ENCODE measurements at places on chromosomes 4 and X.

DNA sequence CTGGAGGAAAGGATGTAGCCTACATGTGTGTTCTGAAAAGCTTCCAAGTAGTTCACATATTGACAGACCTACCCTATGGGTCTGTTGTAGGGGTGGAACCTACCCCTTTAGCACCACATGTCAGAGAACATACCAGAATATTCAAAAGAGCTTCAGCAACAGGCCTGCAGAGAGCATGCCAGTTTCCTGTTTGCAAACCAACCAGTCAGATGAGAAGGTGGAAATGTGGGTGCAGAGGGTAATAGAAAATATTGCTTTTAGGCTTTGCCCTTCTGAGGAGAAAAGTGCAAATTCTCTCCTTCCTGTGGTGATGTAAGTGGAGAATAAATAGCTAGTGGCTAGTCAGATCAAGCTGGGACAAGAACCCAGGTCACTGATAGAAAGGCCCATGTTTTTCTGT is 16.4 kb downstream of the INTS6L start:
- DNase-seq = no peak

DNA sequence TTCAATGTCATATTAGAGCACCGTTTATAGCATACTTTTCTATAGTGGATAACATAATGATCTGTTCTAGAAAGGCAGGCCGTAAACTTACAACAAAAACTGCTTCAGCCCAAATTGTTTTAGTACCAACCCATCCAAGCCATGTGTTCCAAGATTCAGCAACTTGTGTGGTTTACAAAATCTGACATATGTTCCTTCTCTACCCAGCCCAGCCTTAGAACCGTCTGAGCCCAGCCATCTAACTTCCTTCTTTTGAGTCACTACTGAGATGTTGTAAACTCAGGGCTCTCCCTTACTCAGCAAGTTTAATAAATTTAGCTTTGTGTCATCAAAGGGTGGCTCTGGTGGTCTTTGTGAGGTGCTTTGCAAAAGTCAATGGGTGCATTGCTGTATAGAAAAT is 32.4 kb upstream of the REPS2 start:
- DNase-seq = no peak

DNA sequence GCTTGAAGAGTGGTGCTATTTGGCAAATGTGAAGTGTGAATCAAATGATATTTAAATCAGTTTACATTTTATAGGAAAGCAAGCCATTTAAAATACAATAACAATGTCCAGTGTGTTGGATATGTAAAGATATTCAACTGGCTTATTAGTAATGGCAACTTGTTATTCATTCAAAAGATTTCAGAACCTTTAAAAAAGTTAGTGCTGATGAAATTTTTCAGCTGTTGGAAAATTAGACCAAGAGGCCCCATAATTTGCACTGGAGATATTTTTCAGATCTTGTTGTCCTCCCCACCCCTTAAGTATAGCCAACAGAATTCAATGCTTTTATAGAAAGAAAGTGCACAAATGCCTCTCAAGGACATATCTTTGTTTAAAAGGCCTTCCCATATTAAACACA is 54.6 kb downstream of the UNC5C start:
- no peak for DNase-seq

DNA sequence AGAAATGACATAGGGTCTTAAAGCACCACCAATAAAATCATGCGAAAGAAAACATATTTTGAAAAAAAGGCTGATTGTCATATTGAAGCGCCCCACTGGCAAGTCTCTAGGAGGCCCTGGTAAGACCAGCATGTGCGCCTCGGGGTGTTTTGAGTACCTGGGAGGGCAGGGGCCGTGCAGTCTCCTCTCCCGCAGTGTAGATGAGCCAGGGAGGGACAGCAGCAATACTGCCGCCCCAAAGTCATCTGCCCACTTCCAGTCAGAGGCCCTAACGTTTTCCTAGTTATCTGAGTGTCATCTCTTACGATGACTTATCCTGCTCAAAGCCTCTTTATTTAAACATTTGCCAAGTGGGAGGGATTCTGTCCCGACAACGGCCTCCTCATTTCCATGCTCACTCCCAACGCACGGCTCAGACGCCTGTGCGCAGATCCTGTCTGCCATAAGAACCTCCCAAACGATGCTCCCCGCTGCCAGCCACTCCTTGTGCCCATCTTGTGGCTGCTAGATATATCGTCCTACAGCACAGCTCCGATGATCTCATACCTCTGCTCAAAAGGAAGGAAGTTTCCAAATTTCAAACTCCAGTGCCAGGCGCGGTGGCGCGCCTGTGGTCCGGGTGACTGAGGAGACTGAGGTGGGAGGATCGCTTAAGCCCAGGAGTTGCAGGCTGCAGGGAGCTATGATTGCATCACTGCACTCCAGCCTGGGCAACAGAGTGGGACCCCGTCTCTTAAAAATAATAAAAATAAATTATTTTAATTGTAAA is 17.2 kb upstream of the SCRG1 start:
- no peak for DNase-seq

DNA sequence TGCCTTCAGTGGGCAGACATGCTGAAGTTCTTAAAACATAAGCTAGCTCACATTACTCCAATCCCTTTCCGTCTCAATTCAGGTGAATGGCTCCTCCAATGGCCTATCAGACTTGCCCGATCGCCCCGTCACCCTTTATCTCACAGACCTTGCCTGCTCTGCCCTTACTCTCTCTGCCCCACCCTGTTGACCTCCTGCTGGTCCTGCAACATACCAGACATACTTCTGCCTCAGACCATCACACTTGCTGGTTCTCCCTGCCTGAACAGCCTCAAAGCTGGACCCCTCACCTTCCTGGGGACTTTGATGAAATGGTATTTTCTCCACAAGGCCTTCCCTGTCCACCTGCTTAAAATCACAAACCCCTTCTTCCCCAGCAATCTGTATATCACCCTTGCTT is 340.1 kb upstream of the NR3C2 start:
- DNase-seq = no peak

DNA sequence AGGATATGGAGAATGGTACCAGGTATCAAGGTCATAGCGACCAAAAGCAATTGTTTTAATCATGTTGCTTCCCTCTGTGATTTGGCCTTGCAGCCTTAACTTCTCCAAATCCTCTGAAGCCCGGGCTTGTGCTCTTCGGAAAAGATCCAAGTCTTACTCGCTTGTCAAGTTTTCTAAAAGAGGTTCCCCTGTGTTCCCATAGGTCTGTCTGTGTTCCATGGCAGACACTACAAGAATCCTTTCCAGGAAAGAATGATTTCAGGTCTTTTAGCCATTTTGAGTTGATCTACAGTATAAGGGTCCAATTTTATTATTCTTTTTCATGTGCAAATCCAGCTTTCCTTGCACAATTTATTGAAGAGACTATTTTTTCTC is 710.6 kb upstream of the DIAPH2 start:
- no peak for DNase-seq

DNA sequence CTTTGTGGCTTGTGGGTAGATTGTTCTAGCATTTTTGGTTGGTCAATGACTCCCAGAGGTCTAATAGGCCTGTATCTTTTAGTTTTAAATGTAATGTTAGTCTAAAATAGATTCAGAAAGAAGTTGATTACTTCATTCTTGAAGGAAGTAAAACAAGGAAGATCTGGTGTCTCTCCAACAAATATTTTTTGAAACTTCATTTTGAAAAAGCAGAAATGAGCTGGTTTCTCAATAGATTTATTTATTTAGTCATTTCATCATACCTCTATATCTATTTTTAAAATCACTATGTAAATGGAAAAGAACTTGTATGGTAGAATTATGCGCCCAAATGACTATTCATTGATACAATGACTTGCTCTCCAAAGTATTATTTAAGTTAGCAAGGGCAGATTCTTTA is 7.2 kb downstream of the HTR2C start:
- DNase-seq = no peak

DNA sequence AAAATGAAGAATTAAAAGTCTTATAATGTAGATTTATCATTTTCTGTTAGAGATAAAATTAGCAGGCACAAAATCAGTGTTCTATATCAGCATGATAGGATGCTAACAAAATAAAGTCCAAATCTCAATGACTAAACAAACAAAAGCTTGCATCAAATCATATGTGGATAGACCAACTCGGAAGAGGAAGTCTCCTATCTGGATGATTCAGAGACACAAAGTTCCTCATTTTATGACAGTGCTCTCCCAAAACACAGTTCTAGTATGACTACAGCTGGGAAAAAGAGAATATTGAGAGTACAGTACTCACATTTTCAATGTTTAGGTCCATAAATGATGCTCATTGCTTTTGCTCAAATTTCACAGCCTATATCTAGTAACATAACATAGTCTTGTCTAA is 376.1 kb upstream of the CTSO start:
- no peak for DNase-seq

DNA sequence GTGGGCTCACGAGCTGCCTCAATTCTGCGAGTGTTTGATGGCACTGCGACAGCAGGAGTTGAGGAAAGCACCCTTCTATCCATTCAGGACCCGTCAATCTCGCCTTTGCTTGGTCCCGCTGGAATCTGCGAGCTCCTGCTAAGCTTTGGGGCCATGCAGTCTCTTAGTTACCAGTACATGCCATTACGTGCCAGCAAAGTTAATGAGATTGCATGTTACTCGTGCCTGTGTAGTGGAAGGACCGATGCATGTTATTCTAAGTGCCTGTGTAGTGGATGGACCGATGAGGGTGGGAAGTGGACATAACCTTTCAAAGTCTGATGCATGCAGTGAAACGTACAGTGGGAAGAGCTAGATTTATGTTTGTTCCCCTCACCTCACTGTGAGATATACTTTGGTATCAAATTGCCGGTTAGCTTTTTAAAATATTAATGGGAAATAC is 569 bp downstream of the RPS3A start:
- no peak for DNase-seq

DNA sequence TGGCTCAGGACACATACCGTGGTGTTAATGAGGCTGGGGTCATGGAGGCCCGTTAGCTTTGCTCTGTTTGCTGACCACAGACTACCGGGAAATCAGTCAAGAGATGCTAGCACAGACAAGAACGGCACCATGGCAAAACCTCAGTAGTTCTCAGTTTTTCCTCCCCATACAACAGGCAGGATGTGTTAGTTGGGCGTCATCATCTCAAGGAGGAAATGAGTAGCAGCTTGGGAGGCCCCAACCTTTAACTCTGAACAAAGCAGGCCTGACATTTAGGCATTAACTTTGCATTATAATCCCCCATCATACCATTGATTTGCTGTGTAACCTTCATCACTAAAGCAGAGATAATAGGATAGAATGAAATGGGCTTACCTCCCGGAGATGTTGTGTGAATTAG is 714.2 kb downstream of the RPA4 start:
- DNase-seq = no peak

GRCh38 chr4:176277162-176277904 is 8.3 kb upstream of the ASB5 start:
- DNase-seq = no peak

GRCh38 chr4:53747401-53747800 is 156.1 kb upstream of the LNX1 start:
- DNase-seq = no peak

- no peak for DNase-seq
These were observed 176.9 kb upstream of the HS3ST1 start for GRCh38 chr4:11605597-11605996.

DNA sequence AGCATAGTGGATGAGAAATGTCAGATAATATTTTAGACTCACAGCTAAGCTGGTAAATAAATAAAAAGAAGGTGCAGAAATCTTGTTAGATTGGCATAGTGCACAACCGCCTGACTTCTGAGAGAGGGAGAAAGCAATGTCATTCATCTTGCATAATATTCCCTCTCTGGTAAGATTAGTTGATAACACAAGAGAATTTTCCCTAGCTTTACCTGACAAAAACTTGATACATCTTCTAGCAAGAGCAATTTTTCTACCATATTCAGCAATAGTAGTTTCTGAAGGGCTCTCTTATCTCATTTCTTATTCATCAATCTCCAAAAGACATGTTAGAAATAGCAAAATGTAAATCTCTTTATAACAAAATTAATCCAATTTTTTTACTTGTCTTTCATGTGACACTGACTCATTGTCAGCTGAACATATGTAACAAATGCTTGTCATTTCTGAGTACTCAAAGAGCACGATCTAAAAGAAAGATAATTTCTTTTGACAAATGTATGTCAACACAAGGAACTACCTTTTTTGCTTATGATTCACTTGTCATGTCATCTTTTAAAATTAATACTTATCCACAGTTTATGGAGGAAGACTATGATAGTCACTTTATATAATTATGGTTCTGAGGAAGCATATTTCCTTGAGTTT is 240.0 kb downstream of the ARAP2 start:
- DNase-seq = no peak

GRCh38 chr4:111930659-111931058 is 214.6 kb upstream of the FAM241A start:
- no peak for DNase-seq

DNA sequence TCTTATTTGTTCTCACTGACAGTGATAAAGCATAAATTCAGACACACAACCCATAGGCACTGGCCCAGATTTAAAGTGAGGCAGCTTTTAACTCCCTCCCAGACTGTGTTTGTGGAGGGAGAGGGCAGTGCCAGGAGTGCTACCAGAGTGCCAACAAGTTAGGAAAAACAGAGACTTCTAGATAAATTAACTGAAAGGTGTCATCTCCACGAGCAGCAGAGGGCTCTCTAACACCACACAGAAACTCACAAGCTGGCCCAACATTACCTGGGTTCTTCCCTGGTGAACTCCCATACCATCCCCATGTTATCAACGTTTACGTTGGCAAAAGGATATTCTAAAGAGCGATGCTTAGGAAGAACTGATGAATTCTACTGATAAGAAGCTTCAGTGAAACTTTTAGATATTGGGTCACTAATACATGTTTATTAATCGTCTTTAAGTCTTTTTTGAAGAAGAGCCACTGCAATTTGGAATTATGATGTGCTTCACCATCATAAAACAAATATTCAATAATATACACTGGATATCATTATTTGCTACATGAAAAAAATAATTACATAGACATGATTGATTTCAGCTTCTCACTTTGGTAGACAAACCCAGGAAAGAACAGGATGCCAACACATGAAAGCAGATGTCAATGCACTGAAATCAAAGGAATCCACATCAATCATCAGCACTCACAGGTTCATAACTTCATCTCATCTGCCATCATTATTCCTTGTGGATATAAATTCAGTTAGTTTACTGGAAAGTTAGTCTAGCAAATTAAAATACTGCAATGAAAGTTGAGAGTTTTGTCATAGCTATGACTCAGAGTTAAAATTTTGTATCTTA is 121.2 kb upstream of the NAP1L5 start:
- no peak for DNase-seq

GRCh38 chr4:69881173-69881773 is 21.3 kb upstream of the SULT1E1 start:
- DNase-seq = peak; percentile 12
